Fibroblast of skin of abdomen (primary cell): ENCODE measurements at places on chromosomes 5 and 9.

DNA sequence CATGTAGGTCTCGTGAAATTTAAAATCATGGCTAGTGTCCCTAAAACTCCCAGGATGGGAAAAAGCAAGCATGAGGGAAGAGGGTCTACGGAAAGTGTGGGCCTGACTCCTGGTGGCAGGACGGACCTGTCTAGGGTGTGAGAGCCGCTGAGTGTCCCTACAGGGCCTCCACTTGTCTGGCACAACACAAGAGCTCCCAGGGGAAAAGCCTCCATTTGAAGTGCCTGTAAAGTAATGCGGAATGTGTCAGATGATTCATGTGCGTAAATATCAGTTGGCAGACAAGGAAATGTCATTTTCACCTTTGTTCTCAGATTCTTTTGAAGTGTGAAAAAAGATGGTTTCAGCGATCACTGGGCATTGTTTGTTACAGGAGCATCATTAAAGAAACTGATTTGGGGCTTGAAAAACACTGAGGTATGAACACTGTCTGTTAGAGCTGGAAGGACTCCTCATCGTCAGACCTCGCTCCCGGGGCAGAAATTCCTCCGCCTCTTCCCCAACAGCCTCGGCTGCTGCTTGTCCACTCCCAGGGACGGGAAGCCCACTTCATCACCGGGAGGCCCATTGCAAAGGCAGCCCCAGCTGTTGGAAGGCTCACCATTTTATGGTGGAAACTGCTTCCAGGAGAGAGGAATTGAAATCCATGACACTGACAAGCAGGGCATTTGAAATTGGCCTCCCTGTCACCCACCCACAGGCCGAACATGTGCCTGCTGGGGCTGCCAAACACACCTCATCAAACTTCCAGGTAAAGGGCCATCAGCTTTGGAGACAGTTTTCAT, 240.8 kb downstream of the FSTL4 start:
- DNase-seq = no peak

DNA sequence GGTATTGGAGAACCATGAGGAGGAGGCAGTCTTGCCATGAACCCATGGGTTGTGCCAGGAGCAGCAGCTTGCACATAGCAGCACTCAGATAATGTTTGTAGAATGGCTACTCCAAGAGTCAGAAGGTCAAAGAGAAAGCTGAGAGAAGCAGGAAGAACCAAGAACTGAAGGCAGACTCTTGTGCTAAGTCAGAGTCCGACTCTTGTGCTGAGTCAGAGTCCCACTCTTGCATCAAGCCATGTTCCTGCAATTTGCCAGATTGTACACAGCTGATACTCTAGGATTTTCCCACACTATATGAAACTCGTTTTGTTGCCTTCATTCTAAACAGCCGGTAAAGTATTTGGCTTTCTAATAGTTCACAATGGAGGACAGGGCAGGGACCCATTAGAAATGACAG, 26.2 kb upstream of the HSPA9 start:
- peak; percentile 33 for DNase-seq

- DNase-seq = no peak
These were observed 163.7 kb downstream of the ESM1 start for GRCh38 chr5:54821445-54822323.

DNA sequence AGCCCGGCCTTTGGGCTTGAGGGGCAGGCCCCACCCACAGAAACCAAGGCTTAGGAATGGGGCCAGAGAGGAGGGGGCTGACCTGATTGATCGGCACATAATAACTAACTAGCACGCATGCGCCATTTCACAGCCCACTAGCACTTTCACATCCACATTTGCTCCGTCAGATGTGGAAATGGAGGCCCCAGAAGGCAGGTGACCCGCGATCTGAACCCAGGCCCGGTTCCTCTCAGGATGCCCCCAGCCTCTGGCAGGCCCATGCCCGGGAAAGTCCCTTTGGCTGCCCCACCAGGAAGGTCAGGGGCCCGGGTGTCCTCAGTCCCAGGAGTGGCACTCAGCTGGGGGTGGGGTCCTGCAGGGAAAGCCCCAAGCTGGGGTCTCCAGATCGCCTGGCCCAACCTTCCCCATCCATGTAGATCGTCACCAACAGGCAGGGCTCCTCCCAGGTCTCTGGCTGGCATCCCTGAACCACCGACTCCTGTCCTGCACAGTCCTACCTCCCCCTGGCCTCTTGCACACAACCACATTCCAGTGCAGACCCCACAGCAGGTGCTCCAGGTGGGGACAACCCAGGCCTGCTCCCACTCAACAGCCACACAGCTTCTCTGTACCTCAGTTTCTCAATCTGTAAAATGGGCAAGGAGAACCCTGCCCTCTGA, 46.7 kb downstream of the VAV2 start:
- DNase-seq = no peak

DNA sequence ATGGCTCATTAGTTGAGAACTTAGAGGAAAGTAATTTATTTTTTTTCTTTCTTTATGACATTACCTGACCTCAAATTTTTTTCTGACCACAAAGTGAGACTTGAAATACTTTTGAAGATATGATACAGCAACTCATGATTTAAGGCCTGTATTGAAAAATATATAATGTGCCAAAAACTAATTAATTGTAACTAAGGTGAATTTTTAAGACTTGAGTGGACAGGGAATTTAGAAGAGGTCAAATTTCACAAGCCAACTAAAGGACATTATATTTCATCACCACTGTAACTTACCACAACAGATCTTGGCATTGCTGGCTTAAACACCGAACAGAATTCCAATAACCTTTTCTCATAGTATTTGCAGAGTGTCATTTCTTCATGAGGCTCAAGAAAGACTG, 1.8 kb downstream of the CCNH start:
- peak; percentile 81 for DNase-seq

DNA sequence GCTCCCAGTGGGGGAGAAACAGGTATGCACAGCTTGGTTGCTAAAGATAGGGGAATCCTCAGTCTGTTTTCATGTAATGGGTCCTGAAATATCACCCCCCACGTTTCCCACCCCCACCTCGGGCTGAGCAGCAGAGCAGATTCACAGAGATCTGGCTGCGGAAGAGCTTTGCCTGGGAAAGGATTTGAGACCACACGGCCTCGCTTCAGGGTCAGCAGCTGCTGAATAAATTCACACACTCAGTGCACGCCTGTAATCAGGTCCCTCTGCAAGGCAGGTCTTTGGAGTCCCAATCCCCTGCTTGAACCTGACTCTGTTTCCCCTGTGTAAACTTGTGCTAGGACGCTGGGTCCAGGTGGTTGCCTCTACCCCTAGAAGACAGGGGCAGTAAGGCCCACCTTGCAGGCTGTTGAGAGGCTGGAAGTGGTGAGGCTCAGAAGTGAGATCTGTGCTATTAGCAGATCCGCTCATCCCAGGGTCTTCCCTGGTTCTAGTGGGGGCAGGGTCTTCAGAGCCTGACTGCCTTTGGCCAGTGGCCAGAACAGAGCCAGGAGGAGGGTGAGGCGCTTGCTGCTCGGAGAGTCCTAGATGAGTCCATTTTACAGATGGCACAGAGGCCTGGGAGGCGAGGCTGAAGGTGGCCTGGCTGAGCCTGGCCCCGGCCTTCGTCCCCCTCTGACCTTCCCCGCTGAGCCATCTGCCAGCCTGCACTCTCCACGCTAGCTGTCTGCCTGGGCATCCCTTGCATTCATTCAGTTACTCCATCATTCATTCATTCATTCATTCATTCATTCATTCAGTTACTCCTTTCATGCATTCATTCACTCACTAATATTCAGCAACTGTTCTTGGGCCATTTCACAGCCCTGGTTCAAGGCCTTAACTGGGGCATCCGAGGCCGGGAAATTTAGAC, 16.7 kb upstream of the NEURL1B start:
- DNase-seq = no peak

DNA sequence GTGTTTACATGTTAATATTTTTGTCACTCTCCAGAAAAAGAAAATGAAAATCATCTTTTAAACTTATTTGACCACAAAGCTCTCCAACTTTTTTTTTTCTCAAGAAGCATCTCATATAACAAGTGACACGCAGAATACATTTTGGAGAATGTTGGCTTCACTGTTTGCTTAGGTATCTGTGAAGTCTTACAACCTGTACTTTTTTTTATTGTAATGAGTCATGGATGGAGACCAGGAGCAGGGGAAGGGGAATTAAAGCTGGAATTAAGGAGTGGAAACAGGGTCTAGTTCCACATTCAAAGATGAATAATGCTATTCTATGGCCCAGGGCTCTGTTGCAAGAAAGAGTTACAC, 211.9 kb downstream of the MAN2A1 start:
- DNase-seq = no peak

- DNase-seq = peak; percentile 57
These were observed 54.1 kb downstream of the GARNL3 start for GRCh38 chr9:127318651-127319167.

DNA sequence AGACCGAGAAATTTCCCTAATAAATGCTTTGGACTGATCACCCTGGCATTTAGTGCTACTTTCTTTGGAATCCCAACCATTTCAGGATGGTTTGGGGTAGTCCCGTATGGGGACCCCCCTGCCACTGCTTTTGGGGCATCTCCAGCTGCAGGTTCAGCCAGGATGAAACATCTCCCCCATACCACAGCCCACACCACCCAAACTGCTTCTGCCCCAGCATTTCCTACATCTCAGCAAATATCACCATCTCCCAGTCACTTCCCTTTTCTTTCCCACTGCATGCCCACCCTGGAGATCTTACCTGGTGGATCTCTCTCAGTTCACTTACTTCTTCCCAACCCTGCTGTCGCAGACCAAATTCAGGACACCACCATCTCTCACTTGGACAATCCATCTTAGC, 4.8 kb upstream of the P4HA2 start:
- DNase-seq = no peak

- DNase-seq = no peak
These were observed 118.7 kb downstream of the DIRAS2 start for GRCh38 chr9:90523958-90524357.

- no peak for DNase-seq
These were observed 13.3 kb upstream of the WHRN start for GRCh38 chr9:114518599-114519022.

DNA sequence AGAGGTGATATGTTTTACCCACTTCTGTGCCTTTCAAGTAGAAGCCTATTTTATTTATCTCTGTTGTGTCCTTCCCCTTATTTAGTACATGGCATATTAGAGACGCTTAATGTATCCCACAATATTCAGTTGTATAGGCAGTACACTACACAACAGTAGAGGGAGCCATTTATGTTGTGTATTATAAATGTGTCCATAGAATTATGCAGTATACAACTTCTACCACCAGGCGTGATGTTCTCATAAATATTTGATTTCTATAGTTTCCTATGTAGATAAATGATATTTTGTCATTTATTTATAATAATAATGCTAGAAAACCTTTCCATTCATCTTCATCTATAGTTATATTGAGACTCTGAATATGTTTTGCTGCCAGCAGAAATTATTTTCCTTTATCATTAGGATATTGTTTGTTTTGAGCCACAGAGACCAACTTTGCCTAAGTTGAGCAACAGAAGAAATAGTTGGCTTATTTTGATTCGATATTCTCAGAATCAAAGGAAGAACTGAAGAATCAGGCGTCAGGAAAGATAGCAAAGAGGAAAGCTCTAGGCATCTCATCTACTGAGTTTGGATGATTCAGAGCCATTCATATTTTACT, 81.7 kb downstream of the ADAMTS19 start:
- DNase-seq = peak; percentile 26

DNA sequence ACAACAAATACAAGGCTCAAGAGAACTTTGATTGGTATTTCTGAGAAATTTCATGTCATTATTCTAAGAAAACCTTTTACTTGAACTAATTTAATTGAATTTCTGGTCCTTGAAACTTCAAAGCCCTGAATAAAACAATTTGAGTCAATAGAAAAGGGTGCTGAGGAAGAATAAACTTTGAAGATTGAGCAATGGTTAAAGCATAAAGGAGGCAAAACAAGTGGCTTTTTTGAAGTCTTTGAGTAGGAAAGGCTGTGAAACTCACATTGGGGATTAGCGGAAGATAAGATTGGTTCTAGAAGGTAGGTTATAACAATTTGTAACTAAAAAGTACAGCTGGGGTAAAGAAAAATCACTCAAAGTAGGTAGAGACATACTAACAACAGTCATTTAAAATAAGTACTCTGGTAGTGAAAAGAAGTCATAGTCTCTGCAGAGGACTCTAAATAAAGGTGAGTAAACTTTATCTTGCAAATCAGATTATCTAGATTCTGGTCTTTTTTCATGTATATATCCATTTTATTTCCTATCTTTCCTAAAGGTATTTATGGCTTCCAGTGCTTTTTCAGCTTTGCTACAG, 6.4 kb upstream of the PLPP1 start:
- DNase-seq = no peak
